OCI-M1 (cell line): ENCODE measurements at places on chromosomes 2 and 18.
A peak's percentile ranks its signal among the peaks of the same experiment; 100 is the strongest.

DNA sequence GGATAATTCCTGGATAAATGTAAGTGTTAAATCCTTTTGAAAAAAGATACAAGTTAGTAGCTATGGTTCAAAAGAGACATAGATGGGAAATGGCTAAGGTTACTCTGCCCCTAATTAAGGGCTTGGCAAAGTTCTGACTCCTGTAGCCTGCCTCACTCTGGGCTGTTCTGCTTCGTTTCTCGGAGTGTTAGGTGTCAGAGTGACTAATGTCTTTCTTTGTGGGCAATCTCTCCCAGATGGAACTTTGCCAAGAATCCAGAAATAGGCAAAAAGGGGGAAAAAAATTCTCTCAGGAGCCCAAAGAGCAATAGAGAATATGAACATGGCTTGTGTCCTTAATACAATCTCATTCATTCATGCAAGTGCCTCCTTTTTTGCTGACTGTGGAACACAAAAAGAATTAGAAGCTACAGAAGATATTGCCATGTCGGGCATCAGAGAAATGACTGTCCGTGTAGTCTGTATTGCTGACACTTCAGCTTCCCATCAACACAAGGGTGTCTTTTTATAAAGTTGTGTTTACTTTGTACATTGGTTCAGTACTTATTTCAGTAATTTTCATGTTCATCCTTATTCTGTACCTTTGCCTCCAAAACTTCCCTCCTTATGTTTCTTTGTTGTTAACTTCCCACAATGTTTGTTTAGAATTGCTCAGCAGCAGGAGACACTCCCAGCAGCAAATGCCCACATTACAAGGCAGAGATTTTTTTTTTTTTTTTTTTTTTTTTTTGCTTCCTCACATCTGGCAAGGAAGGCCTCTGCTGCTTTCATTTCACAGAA, 134.0 kb downstream of the FTCDNL1 start:
- DNase-seq, result no peak

DNA sequence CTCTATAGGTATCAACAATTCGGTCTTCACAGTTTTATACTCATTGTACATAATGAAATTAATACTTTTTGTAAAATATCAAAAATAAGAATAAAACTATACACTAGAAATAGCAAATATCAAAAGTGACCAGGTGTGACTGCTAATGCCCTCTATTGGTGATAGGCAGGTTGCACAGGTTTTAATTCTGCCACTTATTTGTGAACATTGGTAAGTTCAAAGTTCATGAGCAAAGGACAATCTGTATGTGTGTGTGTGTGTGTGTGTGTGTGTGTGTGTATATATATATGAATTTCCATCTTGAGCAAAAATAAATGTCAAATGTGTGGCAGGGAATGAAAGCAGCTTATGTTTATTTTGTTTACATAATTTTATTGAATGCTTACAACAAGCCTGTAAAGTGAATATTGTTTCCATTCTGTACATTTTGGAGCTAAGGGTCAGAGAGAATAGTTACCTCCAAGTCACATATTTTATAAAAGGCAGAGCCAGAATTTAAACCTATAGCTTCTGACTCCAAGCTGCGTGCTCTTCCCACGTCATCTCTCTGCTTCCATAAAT, 537.4 kb downstream of the CPS1 start:
- peak; percentile 32 for DNase-seq

- DNase-seq, result no peak
These were observed 89.6 kb upstream of the UBE2E3 start for GRCh38 chr2:180890781-180891180.

DNA sequence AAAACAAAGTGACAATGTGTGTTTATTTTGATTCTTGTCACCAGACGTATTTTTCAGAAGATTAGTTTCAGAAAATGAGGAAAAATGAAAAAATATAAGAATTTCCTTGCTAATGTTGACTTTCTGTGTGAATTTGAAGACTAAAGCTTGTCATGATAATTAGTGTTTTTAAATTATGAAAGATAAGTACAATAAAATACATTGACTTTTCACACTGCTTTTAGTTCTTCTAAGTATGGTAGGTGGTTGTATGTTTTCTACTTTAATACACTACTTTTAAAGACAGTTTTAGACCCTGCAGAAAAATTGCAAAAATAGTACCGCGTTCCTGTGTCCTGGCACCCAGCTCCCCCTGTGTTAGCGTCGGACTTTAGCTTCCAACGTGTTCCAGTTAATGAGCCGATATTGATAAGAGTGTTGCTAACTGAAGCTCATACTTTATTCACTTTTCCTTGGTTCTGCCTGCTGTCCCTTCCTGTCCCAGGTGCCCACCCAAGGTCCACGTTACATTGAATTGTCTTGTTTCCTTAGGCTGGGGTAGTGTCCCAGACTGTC, 695 bp downstream of the RBFA start:
- DNase-seq, result peak; percentile 52

GRCh38 chr2:225008179-225008856, 34.0 kb downstream of the DOCK10 start:
- no peak for DNase-seq

DNA sequence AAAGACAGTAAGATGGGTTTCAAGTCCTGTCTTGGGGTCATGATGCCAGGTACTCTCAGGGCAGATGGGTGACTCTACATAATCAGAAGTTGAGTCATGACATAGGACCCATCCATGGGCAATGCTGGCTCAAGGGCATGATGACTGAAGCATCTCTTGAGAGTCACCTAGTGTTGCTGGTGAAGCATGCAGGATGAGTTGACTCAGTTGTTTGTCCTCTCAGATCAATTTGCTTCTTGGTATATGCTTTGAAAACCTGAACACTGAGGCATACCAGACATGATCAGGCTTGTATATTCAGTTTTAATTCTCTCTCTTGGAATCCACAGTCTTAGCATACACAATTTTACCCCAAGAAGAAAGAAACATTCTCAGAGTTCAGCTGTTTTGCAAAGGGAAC, 658.9 kb upstream of the NXPH2 start:
- DNase-seq, result no peak
